ENCODE measurements at places on chromosomes 7 and 10.
A peak's percentile ranks its signal among the peaks of the same experiment; 100 is the strongest.

GRCh38 chr10:92238586-92239098, 52.2 kb downstream of the CPEB3 start:
- peak; percentile 32 for DNase-seq

- no peak for DNase-seq
Measured at GRCh38 chr7:135409845-135410542, 99.9 kb downstream of the CNOT4 start.

DNA sequence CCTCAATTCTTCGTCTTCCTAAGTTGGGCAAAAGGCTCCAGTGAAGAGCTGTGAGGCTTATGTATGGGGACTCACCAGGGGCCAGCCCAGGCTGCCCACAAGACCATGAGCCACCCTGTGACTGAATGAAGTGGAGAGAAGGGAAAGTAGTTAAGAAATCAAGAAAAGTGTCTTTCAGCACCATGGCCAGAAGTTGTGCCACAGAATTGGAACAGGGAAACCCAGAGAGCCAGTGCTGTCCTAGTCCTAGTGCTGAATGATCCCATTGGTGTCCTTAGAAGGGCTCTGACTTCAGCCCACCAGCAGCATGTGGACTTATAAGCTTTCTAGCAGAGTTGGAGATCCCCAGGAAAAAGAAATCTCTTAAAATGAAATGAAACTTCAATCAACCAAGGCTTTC, 37.0 kb upstream of the CCSER2 start:
- DNase-seq: peak; percentile 89

- no peak for DNase-seq
Measured at GRCh38 chr7:21617513-21617912, 74.7 kb downstream of the DNAH11 start.

GRCh38 chr10:23099079-23099478, 3.7 kb downstream of the MSRB2 start:
- no peak for DNase-seq

DNA sequence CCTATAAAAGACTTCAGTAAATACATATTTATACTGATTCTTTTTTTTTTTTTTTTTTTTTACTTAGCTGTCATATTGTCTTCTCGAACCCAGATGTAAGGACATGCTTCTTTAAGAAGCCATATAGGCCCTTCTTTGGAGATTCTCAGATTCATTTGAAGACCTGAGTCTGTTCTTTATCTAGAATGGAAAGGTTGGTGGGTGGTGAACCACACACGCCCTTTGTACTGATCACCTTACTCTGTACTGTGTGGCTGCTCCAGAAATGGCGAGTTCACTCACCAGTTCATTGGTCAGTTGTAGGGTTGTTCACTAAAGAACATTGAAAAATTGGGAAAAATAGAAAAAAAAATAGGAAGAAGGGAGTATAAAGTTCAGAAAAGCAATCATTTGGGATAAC, 32.5 kb downstream of the LANCL2 start:
- no peak for DNase-seq

GRCh38 chr7:111301891-111302290, 211.0 kb downstream of the LRRN3 start:
- no peak for DNase-seq

- DNase-seq: no peak
Measured at GRCh38 chr10:70756700-70757360, 28.3 kb downstream of the TBATA start.

DNA sequence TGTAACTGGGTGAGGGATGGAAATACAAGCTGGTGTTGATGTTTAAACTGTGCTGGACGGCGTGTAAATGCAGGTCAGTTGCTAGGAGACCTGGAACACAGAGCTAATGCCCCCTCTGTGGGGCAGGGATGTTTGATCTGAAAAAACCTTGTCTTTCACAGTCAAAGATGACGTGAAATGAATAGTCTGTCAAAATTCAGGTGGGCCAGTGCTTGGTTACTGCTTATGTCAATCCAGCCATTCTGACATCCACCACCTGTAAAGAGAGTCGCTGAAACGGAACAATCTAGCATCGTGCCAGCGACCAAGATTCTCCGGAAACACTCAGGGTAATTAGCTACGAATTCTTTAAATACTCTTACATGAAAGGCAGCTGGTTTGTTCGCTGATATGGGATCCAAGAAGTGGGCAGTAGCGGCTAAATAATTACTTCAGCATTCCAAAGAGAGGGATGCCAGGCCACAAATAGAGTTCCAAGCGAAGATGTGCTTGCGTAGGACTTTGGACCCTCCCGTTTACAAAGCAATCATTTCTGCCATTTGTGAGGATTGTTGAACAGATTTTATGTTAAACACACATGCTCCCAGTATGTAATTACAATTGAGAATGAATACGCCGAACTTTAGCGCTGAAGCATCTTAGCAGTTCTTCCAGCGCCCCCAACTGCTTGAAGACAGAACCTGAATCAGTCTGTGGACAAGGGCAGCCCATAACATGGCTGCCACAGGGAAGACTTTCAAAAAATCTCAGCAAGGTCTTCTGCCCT, 7.3 kb upstream of the ASB4 start:
- DNase-seq: peak; percentile 71

DNA sequence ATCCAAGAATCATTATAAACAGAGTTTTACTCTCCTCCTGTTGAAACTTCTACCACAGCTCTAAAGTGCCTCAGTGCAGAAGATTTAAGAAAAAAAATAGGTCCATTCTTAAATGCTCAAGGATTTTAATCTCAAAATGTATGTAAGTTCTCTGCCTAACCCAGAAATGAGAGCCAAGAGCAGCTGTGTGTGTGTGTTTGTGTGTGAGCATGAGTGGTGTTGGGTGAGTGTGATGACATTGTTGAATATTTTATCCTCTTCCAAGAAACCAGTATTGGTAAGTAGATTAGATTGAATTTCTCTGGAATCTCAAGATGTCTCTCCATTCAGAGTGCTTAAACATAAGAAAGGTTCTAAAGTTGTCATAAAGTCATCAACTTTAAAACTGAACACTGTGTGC, 363.6 kb upstream of the NFE2L3 start:
- no peak for DNase-seq

DNA sequence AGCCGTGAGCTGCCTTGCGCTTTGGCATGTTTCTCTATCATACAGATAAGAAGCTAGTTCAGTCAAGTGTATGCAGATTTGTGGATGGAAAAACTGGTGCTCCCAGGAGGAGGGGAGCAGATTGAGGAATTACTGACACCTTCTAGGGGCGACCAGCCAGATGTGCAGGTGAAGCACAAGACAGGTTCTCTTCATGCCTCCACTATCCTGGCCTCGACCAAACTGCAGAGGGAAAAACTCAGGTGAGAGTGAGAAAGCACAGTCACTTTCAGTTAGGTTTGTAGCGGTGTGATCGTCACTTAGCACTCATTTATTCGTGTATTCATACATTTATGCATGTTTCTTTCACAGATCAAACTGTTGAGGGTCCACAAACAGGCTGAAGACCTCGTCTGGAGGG, 600 bp upstream of the DBNL start:
- DNase-seq: peak; percentile 14

GRCh38 chr7:40493609-40494051, 358.8 kb downstream of the SUGCT start:
- no peak for DNase-seq

- DNase-seq: peak; percentile 16
Measured at GRCh38 chr7:95501261-95501832, 15.6 kb downstream of the ASB4 start.

DNA sequence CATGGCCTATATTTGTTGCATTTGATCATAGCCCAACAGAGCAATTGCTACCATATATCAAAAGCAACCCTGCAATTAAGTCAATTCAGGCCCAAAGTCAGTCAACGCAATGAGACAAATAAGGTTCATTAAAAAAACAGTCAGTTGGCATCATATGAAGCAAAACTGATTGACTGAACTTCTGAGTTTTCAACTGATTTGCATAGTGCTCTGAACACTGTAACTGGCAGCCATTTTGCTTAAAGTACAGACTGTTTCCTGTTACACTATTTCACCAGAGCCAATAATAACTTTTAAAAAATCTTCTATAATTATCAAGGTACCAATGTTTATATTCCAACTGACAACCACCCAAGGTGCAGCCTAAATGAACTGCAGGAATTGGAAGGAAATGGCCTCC, 68.4 kb upstream of the RAPGEF5 start:
- no peak for DNase-seq

DNA sequence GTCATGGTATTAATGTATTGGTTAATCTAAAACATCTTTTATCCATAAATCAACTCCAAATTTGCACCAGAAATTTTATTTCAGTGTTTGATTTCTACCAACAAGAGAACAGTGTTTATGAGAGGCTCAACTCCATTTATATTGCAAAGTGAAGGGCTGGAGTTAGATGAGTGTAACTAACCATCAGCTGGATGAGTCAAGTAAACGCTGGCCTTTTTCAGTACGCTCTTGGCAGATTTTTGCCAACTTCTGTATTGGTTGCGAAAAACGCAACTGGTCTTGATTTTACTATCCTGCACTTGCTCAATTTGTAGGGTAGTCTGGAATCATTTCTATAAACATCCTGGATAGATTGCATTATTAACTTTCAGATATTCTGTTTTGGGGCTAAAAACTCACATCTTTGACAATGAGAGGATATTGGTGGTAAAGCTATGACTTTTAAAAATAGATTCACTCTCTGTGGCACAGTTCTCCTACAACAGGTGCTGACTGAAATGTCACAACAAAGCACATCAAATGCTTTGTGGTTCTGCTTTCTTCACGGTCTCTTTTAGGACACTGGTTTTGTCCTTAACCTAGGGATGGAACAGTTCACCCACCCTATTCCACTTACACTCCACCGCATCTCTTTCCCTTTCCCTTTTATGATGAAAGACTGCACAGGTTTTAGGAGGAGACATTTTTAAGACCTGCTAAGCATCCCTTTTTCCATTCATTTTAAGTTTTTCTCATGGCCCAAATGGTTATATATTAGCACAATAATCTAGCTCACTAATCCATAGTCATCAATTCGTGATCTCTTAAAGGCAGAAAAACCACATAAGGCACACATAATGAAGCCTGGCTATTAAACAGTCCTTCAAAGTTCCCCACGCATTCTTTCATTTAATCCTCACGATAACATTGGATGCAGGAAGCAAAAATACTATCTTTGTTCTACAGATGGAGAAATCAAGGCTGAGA, 12.8 kb downstream of the CACNA2D1 start:
- DNase-seq: no peak

- DNase-seq: no peak
Measured at GRCh38 chr7:34224281-34224680, 318.9 kb downstream of the BMPER start.

DNA sequence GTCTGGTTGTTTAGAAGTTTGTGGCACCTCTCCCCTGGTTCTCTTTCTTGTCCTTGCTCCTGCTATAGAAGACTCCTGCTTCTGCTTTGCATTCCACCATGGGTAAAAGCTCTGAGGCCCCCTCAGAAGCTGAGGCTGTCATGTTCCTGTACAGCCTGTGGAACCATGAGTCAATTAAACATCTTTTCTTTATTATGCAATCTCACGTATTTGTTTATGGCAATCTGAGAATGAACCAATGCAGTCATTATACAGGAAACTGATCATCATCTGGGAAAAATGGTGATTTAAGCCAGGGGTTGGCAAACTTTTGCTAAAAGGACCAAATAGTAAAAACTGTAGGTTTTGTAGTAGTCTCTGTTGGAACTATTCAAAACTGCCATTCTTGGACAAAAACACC, 175.4 kb downstream of the CSTF2T start:
- no peak for DNase-seq

DNA sequence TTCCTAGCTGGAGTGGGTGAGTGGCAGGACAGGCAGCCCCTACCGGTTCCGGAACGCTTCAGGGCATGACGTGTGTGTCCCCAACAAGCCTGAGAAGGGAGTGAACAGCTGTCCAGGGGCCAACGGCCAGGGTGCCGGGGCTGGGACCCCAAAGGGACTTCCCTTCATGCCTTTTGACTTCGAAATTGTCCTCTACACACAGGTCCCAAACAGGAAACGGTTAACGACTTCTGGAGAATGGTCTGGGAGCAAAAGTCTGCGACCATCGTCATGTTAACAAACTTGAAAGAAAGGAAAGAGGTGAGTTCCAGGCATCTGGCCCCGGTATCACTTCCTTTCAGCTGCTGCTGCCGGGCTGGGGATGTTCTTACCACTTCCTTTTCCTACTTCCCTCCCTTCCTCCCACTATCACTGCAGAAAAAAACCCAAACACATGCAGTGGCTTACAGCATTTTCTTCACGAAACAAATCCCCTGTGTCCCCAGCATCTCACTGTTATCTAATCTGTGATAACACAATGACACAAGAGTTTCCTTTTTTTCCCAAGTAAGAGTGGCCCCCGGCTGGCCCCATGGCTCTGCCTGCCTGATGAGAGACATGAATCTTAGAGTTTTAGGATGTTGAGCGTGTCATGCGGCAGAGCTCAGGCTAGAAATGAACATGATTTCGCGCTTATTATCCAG, 63.2 kb downstream of the MKI67 start:
- DNase-seq: no peak

GRCh38 chr10:99433378-99434020, 3.1 kb upstream of the GOT1 start:
- peak; percentile 38 for DNase-seq

GRCh38 chr7:87111877-87112276, 40.4 kb upstream of the DMTF1 start:
- DNase-seq: no peak

DNA sequence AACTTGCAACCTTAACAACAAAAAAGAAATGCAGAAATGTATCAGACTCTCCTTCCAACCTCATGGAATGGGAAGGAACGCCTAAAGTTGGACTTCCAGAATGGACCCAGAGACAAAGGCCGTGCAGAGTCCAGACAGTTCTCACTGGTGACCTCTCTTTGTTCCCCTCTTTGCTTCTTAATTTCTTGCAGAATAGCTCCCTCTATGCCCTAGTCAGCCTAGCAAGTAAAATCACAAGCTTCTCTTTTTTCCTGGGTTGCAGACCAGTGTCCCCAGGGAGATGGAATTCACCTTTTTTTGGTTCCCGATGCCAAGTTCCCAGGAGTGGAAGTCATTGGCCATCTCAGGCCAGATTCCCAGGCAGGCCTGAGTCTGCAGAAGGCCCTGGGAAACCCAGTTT, 278.0 kb downstream of the CCSER2 start:
- no peak for DNase-seq

- DNase-seq: no peak
Measured at GRCh38 chr7:11847336-11847735, 15.3 kb upstream of the THSD7A start.

DNA sequence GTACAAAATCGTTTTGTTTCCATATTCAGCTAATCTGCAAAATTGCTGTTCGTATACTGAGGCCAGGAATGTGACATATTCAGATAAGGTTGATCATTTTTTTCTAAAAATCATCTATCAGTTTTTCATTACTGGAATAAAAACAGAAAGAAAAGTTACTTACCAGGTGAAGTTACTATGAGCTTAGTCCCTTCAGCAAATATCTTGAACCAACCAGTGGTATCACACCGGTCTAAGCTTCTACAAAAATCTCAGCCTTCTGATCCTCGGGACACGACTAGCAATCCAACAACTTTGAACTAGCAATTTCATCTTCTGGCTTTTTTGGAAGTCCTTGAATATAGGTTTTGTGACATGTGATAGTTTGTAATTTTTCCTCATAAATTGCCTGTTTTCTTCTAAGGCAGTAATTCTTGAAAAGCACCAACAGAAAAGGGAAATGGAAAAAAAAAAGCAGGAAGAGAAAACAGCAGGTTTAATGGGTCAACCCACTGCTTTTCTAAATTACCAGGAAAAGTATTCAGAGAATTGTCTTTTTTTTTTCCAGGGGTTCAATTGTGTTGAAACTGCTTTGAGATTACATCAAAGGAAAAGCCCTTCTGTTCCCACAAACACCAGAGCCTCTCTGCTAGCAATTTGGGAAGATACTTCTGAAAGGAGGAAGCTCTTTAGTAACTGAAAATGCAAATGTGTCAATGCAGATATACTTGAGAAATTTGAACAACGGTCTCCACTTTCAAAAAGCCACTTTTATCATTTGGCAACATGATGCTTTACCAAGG, 2.9 kb upstream of the TARP start:
- DNase-seq: no peak

- no peak for DNase-seq
Measured at GRCh38 chr7:117565226-117565625, 85.4 kb downstream of the CFTR start.

Data from GM23338 (cell line).